ENCODE measurements at places on chromosomes 4 and X.

DNA sequence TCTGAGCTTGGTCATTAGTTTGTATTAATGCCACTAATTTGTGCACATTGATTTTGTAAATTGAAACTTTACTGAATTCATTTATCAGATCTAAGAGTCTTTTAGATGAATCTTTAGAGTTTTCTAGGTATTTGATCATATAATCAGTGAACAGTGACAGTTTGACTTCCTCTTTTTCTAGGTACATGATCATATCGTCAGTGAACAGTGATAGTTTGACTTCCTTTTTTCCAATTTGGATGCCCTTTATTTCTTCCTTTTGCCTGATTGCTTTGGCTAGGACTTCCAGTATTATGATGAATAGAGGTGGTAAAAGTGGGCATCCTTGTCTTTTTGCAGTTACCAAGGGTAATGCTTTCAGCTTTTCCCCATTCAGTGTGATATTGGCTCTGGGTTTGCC, 421.4 kb upstream of the CPXCR1 start:
- DNase-seq = no peak

GRCh38 chrX:66914080-66914479, 275.2 kb upstream of the EDA2R start:
- DNase-seq = peak; percentile 0

- no peak for DNase-seq
These were observed 91.2 kb downstream of the ABLIM2 start for GRCh38 chr4:8067274-8067936.

DNA sequence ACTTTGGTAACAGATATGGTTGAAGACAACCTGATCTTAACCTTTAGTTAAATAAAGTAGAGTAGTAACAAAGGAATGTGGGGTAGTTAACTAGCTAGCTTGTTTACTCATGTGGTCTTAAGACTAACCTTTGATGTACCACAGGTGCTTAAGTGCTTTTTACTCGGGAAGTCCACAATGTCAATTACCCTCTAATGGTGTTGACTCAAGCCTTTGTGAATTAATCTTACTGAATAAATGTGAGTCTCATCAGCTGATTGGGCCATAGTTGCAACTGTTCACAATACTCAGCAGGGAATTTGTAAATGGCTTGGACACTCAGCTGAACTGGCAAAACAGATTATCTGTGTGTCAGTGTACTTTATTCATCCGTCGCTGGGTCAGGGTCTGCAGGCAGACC, 119.0 kb upstream of the UGT8 start:
- DNase-seq = no peak

DNA sequence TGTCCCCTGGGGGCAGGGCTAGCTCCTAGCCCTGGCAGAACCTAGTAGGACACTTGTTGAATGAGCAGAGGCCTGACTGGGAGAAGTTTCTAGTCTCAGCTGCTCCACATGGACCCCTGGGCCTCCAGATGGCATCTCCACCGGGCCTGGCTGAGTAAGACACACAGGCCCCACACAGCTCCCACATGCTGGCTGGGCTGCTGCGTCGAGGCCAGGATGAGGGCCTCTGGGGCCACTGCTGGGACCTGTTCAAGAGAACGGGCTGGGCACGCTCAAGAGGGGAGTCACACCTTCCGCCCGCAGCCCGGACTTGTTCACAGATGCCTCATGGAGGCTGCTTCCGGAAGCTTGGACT, 4.2 kb upstream of the HGFAC start:
- no peak for DNase-seq

GRCh38 chr4:149986917-149987316, 91.3 kb upstream of the DCLK2 start:
- DNase-seq = no peak

DNA sequence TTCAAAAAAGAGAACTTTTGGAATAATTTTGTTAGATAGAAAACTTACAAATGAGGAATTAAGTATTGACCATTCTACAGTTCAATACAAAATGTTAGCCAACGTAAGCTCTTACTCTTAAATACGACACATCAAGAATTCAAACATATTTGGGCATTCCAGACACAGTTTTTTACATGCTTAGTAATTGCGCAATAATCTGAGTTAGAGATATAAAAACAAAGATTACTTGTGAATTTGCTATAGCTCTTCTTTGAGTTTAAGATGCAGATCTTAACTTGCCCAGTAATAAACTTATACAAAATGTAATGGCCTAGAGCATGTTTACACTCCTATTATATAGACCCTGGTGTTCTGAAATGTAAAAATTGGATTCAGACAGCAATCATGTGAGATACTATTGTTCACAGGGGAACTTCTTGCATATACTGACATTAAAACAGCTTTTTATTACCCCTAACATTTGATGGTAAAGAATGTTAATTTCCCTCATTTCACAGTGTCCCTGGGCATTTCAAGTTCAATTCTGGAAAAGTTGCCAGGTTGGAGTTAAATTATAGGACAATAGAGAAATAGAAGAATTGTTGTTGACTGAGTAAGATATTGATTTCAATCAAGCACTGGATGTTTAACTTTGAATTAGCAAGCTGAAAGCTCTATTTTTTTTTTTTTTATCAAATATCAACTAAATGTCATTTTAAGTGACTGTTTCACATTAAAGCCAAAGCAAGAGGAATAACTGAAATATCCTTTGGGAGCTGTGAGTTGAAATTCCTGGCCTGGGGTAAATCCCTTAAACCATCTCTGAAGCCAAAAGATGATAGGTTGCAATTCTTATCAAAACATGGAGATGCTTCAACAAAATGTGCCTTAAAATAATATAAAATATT, 910 bp downstream of the HPGDS start:
- DNase-seq = peak; percentile 42

- no peak for DNase-seq
These were observed 306.8 kb upstream of the FAM241A start for GRCh38 chr4:111838406-111838930.

- DNase-seq = peak; percentile 85
These were observed 31.1 kb downstream of the F11 start for GRCh38 chr4:186297013-186297645.

- peak; percentile 60 for DNase-seq
These were observed 223.1 kb upstream of the FAT1 start for GRCh38 chr4:186946682-186947294.

GRCh38 chr4:121336706-121337105, 44.1 kb downstream of the QRFPR start:
- no peak for DNase-seq

- no peak for DNase-seq
These were observed 50.4 kb upstream of the PRPS1 start for GRCh38 chrX:107577933-107578332.

DNA sequence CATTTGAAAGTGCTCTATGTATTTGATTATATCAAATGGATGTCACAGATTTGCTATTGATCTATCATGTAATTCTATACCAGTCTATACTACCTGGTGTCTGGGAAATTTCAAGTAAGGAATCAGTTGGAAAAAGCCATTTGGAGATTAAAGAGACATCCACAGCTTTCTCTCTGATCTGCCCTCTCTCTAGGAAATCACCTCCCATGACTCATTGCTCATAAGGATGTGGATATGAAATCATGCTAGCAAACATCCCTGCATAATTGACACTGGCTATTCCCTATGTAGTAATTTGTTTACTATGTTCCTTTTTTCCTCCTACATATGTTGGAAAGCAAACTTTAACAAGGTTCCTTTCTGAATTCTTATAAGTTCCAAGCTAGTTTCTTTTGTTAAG, 94.3 kb downstream of the TEX13A start:
- peak; percentile 0 for DNase-seq

DNA sequence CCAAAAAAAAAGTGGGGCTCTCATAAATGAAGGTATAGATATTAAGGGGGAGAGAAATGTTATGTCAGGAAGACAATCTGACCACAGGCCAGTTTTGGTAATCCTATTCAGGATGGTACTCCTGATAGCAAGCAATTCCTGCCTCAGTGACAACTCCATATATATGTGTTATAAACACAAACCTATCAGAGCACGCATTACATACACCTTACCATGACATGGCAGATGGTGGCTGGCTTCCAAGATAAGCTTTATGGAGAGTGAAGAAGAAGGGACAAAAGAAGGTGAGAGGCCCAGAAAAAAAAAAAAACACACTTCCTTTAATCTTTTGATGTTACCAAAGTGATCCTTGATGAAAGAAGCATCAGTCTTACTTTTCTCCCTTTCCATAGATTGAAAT, 29.5 kb upstream of the KDR start:
- no peak for DNase-seq

DNA sequence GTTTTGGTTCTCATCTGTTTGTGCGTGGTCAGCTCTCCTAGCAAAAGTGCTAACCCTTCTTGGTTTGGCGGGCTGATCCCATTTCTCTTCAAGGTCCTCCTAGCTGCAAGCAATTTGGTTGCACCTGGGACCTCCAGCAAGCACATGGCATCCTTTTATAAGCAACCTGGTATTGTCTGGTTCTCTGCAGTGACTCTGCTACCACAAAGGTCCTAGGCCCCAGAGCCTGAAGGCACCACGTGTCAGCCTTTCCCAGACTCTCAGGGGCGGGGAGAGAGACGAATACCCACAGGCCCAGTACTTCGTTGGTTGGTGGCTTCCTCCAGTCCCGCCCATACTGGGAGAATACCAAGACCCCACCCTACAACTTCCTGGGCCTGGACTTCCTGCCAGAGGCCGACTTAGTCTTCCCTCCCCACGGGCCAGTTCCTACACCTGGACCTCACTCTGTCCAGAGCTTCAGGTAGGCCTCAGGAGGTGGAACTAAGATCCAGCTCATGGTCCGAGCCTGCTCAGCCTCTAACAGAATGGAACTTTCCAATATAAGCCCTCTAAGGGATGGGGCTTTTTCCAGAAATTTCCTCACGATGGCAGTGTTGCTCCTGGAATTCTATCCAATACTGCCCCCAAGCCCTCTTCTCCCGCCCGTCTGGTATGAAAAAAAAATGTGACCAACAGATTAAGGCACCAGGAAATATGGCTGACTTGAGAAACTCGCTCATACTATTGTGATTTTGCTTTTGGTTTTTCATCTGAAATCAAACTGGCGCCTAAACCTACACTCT, 192.5 kb upstream of the STK26 start:
- DNase-seq = peak; percentile 83

DNA sequence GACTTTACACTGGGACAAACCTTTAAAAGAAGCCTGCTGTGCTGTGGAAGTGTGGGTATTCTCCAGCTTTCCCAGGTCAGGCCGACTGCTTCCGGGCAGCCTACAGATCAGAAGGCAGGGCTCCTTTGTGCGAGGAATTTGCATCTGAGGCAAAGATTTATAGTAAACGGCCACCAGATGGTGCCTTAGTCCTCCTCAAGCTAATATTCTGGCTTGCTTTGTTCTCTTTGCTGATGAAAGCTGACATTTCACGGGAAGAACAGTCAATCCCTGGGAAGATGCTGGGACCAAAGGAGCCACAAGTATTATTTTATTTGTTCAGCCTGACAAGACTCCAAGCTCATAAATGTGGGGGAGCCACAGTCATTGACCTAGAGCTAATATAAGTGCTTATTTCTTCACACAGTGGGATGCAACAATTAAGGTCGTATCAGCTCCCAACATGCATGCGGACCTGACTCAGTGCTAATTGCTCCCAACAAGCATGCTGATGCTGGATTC, 120.7 kb upstream of the TRIM2 start:
- peak; percentile 90 for DNase-seq

DNA sequence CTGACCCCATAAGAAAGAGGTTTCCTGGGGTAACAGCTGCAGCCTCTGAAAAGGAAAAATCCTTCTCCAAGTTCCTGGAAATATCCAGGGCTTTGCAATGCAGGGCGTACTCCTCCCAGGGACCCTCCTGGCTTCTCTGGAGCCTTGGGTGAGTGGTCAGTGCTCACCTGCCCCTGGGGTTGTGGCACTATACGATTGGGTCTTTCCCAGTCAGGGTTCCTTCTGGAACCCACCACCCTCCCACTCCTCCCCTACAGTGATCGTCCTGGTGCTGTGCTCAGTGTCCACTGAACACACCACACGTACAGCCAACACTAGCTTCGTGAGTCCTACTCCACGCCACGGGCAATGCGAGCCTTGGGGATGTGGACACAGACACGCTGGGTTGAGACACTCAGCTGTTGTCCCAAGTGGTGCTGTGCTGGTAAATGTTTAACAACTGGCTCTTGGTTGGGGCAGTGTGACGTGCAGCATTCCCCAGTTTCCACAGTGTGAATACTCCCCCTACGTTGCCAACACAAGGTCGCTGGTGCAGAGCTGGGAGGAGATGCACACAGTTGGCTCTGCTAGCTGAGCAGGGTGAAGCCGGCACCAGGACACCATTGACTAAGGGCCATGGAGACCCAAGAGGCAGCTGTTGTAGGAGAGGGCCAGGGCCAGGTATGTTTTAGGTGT, 65.4 kb downstream of the HTRA3 start:
- DNase-seq = no peak

GRCh38 chr4:166989886-166990285, 244.4 kb downstream of the SPOCK3 start:
- DNase-seq = no peak

DNA sequence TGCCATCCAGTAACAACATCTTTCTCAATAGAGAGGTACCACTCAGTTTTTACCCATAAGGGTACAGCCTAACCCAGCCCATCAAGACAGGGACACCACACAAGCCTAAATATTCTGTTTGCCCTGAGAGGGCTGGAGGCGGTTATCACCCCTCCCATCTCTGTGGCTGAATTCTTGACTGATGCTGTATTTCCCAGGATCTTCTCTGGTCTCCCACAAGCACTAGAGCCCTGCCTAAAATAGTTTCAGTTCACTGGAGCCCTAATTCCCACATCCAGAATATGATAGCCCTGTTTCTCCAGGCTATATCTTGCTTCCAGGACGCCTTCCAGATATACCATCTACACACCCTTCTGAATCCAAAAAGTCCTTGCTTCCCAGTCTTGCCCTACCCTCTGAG, 91.6 kb upstream of the NMU start:
- no peak for DNase-seq

DNA sequence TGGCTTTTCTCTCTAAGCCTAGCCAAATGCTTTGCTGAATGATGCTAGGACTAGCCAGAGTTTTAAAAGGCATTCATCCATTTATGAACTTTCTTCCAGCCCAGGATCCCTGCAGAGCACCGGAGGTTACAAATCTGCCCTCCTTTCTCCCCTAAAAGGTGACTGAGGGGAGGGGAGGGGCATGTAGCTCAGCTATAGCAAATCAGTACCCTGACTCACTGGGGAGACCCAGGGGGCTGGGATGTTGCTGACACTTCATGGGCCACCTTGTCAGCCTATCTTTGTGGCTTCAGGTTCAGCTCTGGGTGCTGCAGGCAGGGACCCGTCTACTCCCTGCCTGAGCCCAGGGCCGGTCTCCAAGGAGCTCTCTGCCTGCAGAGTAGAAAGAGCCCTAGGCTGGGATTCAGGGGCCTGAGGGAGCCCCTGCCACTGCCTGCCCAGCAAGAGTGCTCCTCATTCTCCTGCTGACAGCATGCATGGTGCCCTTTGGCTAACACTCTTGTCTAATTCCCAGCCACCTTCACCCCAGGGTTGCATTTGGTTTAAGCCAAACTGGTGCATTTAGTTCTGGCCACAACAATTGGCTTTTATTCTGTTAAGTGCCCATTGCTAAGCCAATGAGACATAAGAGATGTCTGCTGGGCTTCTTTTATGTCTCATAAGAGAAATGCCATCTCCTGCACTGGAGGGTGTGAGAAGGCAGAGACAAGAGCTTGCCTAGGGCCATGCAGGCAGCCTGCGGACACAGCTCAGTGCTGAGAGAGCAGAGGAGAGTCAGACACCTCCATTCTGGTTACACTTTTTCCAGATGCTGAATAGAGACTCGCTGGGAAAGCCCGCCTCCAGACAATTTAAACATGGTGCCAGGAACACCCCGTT, 11.9 kb upstream of the UBA6 start:
- DNase-seq = no peak

Measured in choroid plexus epithelial cell (primary cell).